ENCODE measurements at places on chromosomes 12 and 14. TPM values are rescaled to one million over a fixed set of nuclear protein-coding genes. Genes with fewer than 3 reads are reported as not detected.

GRCh38 chr12:131034631-131035244 is 81.0 kb downstream of the ADGRD1 start:
- ATAC-seq = no peak

DNA sequence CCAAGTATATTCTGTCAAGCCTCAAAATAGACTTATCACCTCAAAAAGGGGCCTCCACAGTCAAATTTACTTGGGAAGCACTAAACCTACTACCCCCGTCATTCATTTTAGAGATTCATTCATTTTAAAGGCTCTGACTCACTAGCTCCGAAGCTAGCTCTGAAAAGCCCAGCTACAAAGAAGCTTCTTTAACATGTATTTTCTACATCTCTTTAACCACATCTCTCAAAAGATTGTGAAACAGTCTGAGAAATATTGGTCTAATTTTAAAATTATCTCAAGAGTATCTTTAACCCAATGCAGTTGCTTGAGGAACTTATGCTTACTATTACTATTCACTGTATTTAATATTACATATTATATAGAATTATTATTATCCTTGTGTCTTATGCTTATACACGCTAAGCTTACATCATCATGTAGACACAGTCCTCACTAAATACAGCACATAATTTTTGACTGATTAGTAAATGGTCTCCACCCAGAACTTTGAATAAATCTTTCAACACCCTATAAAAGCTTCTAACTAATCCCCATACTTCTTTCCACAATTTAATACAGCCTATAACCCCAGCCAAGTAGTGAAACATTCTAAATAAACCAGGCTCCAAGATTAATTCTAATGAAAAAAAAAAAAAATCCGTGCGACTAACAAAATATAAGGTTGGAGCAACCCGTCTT is 7.8 kb downstream of the NT5DC3 start:
- ATAC-seq = no peak

DNA sequence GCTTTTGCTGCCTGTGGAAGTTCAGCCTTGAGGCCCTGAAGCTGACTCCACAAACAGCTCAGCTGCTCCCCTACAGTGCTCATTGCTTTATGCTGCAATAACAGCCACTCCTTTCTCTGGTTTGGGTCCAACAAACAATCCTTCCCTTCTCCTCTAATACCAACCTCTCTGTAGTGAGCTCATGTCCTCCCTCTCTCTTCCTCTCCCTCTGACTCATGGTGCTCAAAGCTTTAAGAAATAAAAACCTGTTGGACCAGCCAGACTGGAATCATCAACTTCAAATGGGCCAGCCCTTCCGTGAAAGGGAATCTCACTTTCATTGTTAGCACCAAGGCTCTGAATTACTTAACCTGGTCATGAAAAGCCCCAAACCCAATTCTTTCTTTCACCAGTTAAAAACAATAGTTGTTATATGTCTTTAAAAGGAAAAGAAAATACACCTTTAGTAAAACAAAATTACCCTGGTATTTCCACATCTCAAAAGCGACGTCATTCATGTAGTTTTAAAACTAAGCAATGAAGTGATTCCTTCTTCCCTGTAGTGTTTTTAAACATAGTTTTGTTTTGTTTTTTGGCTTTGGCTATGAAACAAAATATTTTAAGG is 126.4 kb downstream of the DUSP6 start:
- ATAC-seq = peak; percentile 93

GRCh38 chr12:103422746-103423515 is 72.8 kb downstream of the C12orf42 start:
- no peak for ATAC-seq

DNA sequence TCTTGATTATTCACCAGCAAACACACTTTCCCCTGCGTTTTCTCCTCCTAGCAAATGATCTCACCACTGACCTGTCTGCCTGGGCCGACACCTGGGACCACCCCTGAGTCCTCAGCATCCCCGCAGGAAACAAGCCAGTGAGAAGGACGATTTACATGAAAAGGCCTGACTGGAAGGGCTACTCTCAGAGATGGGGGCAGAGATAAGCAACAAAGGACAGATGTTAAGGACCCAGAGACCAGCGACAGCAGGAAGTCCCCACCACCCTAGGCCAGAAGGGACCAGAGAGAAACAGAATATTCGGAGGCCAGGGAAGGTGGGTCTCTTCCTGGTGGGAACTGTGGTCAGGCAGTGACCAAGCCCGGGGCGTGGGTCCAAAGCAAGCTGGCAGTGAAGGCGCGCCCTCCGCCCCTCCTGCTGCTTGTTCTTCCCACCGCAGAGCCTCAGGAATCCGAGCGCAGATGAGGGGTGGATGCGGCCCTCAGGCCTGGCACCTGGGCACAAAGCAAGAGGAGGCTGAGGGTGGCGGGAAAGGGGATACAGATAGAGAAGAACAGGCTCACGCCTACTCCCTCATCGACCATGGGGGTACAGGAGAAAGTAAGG is 55.8 kb downstream of the STX2 start:
- ATAC-seq = no peak

DNA sequence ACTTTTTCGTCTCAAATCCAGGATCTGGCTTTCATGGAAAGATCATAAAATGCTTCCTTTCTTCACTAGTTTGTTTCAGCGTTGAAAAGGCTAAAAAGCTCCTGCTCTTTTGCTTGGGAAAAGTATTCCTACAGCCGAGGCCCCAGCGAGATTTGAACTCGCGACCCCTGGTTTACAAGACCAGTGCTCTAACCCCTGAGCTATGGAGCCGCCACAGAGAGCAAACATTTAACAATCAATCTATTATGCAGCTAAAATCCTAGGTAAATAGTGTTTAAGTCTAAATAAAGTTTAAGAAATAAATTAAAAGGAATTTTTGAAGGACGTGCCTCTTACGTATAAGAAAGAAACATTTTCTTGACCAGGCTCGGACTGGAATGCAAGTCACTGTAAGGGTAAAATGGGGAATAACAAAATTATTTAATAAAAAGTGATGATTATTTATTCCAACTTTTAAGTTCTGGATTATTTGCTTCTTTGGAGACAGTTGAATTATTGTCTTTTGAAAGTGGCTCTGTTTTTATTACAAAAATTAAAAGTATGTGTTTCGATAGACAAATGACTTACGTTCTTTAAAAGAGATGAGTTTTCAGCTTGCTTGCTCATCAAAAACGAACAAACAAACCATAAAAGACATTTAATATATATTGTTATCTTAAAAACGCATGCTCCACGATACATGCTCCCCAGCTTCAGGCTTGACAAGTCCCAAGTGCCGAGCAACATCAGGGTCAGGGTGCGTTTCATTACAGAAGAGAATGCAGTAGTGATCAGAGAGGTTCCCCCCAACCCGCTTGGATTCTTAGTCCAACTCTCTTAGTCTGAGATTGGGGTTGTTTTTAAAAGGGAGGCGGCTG is 10.2 kb downstream of the OR6S1 start:
- ATAC-seq = no peak

GRCh38 chr12:80490329-80490728 is 46.3 kb downstream of the PTPRQ start:
- ATAC-seq = no peak

Gene TAS2R19
- total RNA-seq = 1.9 TPM

Gene PRH2
- not detected for total RNA-seq

Gene AQP6
- total RNA-seq = not detected

Gene MNAT1
- total RNA-seq = 41.5 TPM

Gene TMEM30B
- total RNA-seq = 1.7 TPM

Gene ZNF705A
- not detected for total RNA-seq

Gene TSPAN19
- total RNA-seq = not detected

Gene CCDC88C
- total RNA-seq = 10.1 TPM
